C1 segment of cervical spinal cord (tissue), 14 donors: ENCODE measurements at places on chromosomes 5 and 9.
A peak's percentile ranks its signal among the peaks of the same experiment; 100 is the strongest.

DNA sequence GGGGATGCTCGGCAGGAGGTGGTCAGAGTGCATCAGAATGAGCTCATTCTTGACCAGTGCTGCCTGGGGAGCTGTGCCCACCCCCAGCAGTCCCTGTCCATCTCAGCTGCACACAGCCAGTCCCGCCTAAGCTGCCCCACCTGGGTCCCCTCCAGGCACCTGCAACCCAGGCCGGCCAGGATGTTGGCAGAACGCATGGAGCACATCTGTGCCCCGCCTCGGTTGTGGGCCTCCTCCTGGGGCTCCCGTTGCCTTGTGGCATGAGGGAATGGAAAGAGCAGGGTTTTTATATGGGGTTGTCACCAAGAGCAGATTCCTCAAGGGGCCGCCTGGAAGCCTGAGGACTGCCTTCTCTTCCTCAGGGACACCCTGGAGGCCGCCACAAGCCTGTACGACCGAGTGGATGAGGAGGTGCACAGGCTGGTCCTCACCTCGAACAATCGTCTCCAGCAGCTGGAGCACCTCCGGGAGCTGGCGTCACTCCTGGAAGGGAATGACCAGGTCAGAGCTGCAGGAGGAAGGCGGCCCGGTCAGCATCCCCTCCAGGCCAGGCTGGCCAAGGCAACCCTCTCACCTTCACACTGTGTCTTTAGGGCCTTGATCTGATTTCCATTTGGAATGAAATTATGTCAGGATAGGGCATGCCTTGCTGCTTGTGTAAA is 34.8 kb upstream of the LRRC14B start:
- no peak for DNase-seq

DNA sequence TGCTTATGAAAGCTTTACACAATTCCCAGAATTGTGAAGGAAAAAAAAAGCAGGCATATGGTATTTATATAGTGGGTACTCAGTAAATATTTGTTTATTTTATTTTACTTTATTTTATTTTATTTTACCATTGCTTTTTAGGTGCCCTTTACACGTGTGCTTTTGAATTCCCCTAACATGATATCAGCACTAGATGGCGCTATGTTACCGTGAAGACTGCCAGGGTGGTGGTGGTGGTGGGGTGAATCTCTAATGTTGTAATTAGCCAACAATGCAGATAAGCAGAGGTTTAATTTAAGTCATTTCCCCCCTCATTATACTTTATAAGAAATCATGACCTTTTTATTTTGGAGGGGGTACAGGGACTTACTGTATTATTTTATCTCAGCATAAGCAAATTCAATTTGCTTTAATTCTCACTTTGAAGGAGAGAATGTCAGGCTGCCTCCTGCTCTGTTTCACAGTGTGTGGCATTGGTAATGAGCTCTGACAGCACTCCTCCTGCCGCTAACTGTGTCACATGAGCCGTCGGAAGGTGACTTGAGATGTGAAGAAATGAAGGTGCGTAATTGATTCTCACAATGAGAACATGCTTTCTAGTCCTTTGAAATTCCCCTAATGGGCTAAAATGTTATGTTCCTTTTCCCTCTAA is 165.6 kb downstream of the YTHDC2 start:
- peak; percentile 3 for DNase-seq

- DNase-seq, result no peak
These were observed 32.7 kb downstream of the SMC5 start for GRCh38 chr9:70291446-70291845.

- no peak for DNase-seq
These were observed 9.0 kb upstream of the NSD1 start for GRCh38 chr5:177124486-177124991.

- DNase-seq, result no peak
These were observed 152.9 kb downstream of the GABBR2 start for GRCh38 chr9:98555651-98556465.

DNA sequence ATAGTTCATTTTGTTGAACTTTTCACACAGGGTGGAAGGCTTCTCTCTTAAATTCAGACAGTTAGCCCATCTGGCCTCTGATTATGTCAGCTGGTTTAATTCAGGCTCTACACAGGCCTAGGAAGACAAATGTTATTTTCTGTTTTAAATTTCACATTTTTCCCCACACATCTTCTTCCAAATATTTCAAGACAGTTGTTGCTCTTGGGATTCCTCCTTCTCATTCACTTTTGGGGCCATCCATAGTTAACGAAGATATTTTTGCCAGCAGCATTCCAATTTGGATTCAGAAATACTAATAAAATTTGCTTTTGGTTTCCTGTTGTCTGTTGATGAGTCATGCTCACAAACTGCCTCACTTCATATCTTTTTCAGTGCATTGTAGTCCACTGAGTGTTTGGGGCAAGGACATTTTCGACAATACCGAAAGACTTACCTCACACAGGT is 475.4 kb downstream of the DMAC1 start:
- no peak for DNase-seq

GRCh38 chr5:135216471-135217343 is 182.3 kb downstream of the MACROH2A1 start:
- no peak for DNase-seq

- peak; percentile 26 for DNase-seq
These were observed 9.9 kb downstream of the ZBED3 start for GRCh38 chr5:77076961-77077828.

- no peak for DNase-seq
These were observed 24.3 kb downstream of the CPLX2 start for GRCh38 chr5:175895686-175896102.

GRCh38 chr5:110264661-110265060 is 461.8 kb downstream of the TMEM232 start:
- DNase-seq, result no peak

DNA sequence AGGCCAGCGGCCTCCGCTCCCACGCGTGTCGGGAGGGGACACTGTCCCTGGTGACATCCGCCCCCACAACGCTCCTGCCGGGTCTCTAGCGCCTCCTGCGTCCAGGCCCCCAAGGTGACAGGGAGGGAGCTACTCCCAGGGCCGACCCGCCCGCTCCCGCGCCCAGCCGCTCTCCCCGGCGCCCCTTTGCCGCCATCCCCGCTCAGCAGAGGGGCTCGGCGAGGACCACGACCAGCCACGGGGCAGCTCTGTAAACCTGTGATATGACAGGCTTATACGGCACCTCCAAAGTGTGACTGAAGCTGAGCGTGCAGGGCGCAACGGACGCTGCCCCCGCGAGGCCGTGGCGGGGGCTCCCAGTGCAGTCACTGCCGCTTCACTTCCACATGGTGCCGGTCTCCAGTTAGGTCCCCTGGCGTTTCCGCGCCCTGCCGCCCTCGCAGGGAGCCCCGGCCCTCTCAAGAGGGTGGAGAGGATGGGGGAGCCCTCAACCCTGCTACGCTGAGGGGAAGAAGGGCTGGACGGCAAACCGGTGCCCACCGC is 978 bp upstream of the ADCY2 start:
- no peak for DNase-seq

DNA sequence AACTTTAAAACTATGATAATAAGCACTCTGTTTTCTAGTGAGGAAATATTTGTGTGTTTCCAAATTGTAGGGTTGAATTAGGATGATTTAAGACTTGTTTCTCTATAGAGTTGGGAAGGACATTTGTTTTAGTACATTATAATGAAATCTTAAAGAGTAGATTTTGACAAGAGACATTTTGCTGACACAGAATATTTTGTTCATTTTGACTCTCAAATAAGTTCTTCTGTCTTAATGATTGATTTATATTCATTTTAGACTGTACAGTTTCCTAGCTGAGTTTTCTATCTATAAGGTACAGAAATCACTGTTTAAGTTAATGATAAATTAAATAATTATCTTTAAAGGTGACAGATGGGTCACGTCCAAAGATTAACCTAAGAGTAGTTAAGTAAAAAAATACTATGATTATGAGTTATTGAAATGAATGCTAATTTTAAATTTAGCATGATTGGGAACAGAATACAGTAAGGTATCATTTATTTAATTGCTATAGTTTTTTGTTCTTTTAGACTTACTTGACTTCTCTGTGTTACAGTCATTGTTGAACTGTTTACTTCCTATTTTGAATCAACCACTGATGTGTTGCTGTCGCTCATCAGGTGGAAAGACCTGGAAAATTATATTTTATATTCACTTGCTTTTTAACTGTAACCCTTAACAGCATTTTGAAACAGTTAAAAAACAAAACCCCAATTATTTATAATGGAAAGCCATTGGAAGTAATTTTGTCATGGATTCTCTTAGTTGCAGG is 19.5 kb downstream of the PBX3 start:
- no peak for DNase-seq

GRCh38 chr5:147072622-147073021 is 162.2 kb upstream of the STK32A start:
- DNase-seq, result no peak

GRCh38 chr5:73896097-73896496 is 270.1 kb downstream of the ARHGEF28 start:
- DNase-seq, result no peak

DNA sequence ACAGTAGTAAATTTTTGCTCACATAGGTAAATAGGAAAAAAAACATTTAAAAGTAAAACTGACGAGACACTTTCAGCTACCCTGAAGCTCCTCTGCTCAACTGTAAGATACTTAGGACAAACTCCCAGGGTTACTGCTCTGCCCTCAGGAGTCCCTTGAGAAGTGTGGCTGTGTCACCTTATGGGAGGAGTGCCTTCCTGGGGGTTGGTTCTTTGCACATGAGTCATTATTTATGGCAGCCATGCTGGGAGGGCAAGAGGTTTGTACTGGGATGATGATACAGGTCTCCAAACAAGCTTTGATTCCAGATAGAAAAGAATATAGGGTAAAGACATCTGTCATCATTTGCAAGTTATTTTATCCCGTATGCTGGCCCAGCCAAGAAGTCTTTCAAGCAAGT is 45.9 kb downstream of the TTC1 start:
- no peak for DNase-seq

GRCh38 chr5:109630093-109630492 is 59.6 kb upstream of the MAN2A1 start:
- no peak for DNase-seq

DNA sequence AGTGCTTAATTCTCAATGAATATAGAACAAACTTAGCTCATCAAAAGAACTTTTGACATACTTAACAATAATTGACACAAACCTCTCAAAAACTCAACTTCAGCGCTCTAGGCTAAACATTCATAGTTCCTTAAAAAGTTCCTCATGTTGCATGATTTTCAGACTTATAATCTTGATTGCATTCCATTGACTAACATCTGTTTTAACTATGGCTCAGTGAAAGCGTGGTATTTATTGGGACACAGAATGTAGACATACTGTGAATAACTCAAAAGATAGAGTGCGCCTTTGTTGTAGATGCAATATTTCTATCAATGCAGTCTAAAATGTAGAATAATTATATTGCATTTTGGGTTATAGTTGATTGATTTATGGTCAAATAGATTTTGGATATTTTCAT is 227.1 kb upstream of the HAPLN1 start:
- no peak for DNase-seq

DNA sequence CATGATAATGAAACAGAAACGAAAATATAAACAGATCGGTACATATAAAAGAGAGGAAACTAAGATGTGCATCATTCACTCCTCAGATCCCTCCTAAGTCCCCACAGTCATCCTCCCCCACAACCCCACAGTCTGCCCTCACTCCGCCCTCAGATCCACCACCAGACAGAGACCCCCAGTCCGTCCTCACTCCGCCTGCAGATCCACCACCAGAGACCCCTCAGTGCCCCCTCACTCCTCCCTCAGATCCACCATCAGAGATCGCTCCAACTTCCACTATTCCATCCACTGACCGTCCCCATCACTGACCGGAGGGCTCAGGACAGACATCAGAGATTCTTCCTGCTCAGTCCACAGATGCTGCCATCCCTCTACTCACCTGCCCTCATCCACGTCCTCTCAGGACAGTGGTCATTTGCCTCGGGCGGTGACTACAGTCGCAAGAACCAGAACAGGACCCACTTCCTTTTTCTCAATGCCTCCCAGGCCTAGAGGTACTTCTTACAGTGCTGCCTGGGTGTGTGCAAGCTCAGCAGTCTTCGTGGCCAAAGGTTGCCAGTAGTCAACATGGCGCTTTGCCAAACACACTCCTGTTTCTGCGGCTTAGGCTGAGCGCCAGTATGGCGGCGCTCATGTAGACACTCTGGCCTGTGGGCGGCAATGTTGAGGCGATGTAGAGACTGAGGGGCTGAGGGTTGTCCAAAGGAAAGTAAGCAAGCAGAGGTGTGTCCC is 8.3 kb upstream of the SPATA31C1 start:
- DNase-seq, result no peak

DNA sequence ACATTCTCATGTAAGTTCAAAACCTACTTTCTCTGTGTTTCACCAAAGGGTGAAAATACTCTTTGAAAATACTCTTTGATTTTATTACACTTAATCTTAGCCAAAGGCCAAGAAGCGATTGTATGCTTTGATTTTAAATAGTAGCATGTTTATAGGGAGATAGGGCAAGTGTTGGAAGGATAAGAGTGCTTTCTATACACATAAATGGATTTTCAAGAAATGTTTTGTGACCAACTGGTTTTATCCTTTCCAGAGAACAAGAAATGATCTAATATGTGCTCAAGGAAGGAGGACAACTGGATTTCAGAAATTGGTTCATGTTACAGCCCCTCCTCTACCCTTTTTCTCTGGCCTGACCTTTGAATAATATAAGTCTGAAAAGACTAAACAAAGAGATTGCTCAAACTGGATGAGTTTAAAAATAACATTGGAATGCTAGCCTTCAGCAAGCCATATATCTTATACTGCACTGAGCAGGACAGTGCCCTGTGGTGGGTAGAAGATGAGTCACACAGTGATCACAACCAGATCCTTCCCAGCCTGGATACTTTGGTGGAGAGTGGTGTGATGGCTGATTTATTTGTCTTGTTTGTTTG is 13.1 kb downstream of the PALM2AKAP2 start:
- DNase-seq, result no peak

DNA sequence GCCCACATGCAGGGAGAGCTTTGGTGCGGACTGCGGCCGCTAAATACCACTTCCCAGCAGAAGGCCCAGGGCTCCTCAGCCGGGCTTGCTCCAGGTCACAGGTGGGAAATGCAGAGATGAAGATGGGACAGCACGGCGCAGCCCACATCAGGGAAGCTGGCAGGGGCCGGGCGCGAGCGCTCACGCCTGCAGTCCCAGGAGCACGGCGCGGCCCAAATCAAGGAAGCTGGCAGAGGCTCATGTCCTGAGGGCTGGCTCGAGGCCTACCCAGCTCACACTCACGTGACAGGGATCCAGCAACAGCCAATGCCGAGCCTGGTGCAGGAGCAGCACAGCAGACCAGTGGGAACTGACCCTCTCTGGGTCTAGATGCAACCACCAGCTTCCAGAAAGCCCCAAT is 16.3 kb downstream of the LPCAT1 start:
- DNase-seq, result no peak

- DNase-seq, result no peak
These were observed 32.2 kb downstream of the NDUFA8 start for GRCh38 chr9:122127396-122127798.

- no peak for DNase-seq
These were observed 845.5 kb downstream of the TLE4 start for GRCh38 chr9:80417211-80417773.

DNA sequence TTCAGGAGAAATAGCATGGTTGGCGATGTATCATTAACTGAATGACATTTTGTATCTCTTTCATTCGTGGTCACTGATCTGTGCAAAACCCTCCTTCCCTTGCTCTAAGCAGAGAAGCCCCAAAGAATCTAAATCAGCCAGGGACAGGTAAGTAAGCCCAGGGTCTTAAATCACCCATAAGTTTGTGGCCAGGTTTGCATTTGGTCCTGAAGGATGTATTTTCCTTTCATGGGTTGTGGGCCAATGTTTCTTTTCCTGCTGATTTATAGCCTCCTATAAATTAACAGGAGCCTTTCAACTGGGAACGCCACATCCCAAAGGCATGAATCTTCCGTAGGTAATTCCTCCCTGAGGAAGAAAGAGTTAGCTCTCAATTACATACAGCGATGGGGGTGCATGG is 217.5 kb upstream of the TNC start:
- no peak for DNase-seq
